Eye (tissue), 1 donor: ENCODE measurements at places on chromosomes 2 and 18.

DNA sequence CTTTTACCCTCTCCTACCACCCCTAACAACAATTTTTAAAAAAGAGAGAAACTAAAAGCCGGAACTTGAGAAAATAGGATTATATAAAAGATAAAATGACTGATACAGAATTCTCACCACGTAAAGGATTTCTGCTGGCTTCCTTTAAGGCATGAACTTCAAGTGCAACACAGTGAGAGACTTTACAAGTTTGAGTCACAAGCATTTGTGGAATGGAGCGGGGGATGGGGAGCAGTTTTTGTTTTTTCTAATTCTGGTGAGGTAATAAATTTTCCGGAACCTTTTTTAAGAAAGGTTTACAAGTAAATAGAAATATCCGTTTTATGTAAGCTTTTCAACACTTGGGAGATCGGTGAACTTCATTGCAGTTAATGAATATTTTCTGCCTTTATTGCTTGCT lies 1.8 kb upstream of the CDH2 start:
- DNase-seq, result no peak

DNA sequence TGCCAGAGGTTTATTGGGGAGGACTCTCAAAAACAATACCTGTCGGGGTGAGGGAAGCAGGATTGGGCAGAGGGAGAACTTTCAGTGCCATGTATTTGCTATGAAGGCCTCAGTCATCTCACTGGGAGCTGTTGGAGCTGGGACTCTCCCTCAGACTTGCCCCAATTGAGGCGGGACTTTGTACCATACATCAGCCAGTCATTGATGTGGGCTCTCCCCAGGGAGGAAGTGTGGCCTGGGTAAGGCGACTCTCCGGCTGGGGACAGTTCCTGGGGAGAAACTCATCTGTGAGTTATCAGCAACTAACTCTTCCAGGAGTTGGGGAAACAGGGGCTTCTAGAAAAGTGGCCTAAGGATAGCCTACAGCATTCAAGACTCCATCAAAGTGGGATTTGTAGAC lies 66.5 kb downstream of the FTCDNL1 start:
- DNase-seq, result no peak

DNA sequence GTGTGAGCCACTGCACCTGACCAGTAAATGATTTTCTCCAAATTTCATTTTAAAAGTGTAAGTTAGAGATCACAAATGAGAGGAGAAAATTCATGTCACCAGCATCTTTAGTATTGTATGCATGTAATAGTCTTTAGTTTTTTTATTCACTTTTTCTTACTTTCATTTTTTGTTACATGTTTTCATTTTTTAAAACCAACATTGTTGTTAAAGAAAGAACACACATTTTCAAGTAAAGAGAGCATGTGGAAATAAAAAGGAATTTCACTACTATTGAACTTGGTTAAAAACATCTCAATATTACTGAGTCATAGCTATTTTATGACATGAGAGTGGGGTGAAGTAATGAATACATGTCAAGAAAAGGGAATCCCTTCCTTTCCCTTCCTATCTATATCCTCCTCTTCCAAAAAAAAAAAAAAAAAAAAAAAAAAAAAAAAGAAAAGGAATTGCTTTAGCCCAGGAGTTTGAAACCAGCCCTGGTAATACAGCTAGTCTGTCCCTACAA lies 29.1 kb upstream of the PMAIP1 start:
- no peak for DNase-seq

- DNase-seq, result no peak
These were observed 100.7 kb downstream of the DTNB start for GRCh38 chr2:25572638-25573037.

- DNase-seq, result peak; percentile 70
These were observed 89.7 kb upstream of the SEC11C start for GRCh38 chr18:59049721-59050660.

GRCh38 chr18:35694808-35695207 lies 113.3 kb downstream of the GALNT1 start:
- DNase-seq, result no peak

- DNase-seq, result peak; percentile 38
These were observed 278.2 kb upstream of the COL3A1 start for GRCh38 chr2:188695953-188696352.

- no peak for DNase-seq
These were observed 33.8 kb downstream of the HNRNPLL start for GRCh38 chr2:38568724-38569436.

- no peak for DNase-seq
These were observed 205.9 kb downstream of the ACKR3 start for GRCh38 chr2:236775511-236775910.

DNA sequence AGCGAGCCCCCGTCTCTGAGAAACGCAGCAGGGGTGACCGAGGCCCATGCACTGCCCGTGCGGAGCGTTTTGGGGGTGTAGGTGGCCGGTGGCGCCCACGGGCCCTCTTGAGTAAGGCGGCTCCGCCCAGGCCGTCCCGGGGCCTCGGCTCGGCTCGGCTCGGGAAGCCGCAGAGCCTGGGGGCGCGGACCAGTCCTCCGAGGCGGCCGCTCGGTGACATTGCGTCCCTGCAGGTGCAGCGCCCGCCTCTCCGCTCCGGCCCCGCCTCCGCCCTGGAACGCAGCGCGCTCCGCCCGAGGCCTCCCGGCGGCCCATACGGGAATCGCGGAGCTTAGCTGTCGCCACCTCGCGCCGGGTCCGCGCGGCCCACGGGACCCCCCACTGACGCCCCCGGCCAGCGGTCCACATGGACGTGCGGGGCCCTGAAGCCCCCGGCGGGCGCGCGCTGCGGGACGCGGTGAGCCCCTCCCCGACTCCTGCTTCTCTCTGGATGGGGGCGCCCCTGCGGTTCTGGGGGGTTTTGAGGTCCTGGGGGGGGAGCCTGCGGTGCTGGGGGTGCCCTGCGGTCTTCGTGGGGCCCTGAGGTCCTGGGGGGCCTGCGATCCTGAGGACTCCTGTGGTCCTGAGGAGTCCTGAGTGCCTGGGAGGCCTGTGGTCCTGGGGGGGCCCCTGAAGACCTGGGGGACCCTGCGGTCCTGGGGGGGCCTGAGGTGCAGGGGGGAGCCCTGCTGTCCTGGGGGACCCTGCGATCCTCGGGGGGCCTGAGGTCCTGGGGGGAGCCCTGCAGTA lies at the start of gene HSBP1L1:
TSS of gene HSBP1L1 (plus strand) at position 314 of the 789 bp plus-strand sequence. CDS start at position 407, 93 bp downstream.
- DNase-seq, result peak; percentile 77
